Hematopoietic multipotent progenitor cell (in vitro differentiated cells): ENCODE measurements at places on chromosomes 4 and X. TPM values are rescaled to one million over a fixed set of nuclear protein-coding genes. Genes with fewer than 3 reads are reported as not detected.

DNA sequence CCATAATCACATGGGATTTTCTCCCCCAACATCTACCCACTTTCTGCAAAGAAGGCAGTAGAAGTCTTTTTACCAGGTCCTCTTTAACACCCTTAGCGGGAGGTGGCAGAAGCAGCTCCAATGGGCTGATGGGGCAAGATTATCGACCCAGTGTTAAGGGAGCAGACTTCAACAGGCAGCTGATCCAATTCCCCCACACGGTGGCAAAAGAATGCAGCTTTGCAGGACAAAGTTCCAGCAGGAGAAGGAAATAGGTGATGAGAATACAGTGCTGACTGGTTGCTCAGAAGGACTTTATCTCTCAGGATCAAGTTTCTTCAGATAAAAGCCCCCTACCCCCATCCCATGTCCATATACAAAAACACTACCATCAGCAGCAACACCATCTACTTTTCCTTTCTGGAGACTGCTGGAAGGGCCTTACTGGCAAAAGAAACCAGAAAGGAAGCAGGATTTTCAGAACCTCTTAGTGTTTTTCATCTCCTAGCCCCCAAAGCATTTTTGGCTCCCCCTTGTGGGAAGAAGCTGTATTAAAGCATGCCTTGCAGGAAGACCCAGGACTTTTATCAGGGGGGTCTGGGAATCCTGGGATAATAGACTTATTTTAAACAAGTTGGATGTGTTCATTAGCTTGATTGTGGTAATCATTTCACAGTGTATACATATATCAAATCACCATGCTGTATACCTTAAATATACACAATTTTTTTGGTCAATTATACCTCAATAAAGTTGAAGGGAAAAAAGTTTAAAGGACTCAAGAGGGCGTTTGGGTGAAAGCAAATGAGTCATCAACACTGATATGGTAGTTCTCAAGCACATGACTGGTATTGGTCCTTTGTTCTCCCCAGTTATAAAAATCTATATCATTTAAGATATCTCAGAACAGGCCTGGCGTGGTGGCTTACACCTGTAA is 146.4 kb downstream of the GPC3 start:
- peak; percentile 24 for DNase-seq

Gene TMSB15A
- under 0.01 TPM for total RNA-seq

GRCh38 chr4:162061214-162061613 is 102.6 kb downstream of the FSTL5 start:
- DNase-seq, result no peak

DNA sequence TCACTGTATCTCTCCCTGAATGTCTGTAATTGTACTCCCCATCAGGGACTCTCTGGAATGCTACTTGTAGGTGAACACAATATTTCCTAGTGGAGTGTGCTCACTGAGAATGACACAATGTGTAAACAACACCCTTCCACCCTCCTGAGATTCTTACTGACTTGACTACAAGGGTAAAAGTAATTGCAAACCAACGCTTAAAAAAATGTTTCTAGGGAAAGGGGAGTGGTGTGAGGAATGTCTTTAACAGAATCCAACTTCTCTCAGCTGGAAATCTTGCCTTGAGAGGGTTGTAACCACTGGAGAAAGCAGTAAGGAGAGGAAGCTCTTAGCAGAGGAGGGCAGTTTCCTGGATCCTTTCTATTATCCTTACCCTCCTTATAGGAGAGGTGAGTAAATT is 5.1 kb upstream of the RAPGEF2 start:
- DNase-seq, result no peak
